Head of caudate nucleus (tissue), 42 donors: ENCODE measurements at places on chromosomes 4 and X.

GRCh38 chr4:176638992-176639391, 153.7 kb downstream of the VEGFC start:
- DNase-seq = no peak

DNA sequence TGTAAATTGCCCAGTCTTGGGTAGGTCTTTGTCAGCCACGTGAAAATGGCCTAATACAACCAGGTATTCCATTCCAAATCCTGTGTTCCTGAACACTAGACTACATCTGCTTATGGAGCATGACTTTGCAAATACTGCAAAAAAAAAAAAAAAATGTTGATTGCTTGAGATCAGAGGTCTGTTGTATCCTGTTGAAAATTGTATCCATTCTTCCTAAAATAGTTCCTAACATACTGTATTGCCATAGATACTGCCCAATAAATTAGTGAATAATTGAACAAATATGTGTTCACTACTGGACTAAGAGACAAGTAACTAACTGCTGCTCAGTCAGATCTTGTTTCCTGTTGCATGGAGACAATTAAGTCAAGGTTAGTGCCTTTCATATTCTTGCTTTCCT, 164.3 kb upstream of the PABPC4L start:
- DNase-seq = no peak

GRCh38 chr4:41532882-41533281, 5.1 kb upstream of the LIMCH1 start:
- no peak for DNase-seq

GRCh38 chr4:48296365-48296764, 26.7 kb upstream of the TEC start:
- no peak for DNase-seq

DNA sequence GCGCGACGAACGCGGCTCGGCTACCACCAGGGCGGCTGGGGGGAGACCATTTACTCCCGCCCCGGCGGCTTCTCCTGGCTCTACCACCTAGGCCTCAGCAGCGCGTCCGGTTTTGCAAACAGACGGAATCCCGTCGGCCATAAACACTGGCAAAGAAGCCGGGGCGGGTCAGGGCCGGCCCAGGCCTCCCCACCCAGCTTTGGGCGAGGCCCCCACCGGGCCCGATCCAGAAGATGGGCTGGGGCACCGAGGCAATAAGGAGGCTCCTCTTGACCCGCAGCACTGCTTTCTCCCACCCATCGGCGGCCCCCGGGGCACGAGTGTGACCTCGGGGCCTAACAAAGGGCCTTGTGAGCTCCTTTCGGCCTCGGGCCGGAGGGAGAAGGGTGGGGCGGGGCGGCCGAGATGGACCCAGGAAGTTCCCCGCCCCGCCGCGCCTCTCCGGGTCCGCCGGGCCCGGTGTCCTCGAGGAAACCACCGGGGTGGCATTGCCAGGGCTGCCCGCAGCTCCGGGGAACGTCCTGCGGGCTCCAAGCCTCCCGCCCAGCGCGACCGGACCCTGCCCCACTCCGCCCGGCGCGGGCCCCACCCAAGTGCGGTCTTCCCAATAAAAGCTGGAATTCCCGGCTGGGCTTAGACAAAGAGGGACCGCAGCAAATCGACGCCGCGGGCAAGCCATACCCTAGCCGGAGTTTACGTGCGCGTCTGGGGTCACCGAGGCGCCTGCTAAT, 5.9 kb downstream of the BCOR start:
- no peak for DNase-seq

DNA sequence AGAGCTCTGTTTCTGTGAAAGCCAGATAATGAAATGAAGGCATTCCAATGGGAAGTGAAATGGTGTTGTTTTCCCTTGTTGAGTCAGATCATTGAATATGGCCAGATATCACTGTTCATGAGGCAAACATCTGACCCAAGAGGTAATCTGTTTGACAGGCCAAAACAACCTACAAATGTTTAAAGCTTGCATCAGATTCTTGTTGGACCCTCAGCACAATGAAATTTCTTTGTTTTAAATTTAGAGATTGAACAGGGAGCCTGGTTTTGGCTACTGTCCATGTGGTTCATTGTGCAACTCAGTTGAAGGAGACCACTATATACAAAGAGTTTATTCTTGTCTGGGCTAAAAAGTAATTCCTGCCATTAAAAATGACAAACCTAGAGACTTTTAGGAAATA, 159.1 kb downstream of the AFF2 start:
- DNase-seq = no peak

DNA sequence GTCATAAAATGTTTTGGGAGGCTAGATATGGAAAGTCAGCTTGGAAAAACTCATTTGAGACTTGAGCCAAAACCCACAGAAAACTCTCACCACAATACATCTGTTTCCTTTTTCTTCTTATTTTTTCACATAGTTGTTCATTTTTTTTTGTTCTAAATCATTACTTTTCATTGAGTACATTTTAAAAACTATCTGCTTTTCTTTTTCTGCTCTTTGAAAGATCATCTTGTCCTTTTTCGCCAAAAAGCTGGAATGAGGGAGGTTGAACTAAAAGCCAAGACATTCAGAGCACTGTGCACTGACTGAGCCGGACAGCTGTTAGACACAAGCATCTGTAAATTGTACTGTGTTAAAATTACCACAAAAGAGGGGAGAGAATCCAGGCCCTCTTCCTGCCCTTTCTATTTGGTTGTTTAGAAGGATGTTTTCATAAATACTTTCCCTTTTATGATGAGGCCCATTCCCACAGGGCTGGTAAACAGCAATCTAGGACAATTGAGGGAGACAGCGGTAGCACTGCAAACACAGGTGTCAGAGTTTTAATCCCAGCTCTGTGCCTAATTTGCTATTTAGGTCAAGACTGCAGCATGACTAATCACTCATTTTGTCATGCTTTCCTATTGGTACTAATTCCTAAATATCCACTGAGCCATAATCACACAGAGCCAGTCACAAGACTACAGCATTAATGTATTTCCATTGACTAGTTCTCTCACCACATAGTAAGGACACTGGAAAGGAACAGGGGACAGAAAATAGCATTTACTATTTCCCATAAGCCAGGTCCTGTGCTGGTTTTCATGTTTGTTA, 7.3 kb upstream of the RNF150 start:
- DNase-seq = no peak

GRCh38 chr4:77818073-77818601, 1.0 kb downstream of the CNOT6L start:
- peak; percentile 78 for DNase-seq

- no peak for DNase-seq
Observed at GRCh38 chrX:40504801-40505605, 75.8 kb upstream of the ATP6AP2 start.

DNA sequence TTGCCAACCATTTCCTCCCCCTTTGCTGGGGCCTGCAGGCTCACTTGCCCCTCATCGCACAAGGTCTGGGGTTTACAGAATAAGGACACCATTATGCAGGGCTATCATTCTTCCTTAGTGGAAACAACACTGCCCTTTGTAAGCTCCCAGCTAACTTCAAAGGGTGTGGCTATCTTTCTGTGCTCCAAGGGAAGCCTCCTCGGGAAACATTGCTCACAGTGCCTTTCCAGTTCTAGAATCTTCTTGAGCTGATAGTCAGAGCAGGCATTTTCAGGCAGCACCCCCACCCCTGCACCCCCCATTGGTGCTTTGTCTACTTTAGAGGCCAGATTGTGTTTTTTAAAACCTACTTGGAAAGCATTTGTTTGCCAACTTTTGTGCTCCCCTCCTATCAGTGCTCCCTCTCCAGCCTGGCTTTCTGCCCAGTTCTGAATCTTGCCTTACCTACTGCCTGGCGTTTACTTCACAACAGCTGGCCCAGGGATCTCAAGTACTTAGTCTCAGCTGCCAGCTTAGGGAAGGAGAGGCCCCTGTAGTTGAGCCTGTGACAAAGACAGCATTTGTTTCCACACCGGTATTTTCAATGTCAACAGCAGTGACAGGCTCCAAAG, 53.5 kb downstream of the PLAC1 start:
- no peak for DNase-seq

GRCh38 chr4:85919200-85919887, 440.5 kb downstream of the MAPK10 start:
- no peak for DNase-seq

DNA sequence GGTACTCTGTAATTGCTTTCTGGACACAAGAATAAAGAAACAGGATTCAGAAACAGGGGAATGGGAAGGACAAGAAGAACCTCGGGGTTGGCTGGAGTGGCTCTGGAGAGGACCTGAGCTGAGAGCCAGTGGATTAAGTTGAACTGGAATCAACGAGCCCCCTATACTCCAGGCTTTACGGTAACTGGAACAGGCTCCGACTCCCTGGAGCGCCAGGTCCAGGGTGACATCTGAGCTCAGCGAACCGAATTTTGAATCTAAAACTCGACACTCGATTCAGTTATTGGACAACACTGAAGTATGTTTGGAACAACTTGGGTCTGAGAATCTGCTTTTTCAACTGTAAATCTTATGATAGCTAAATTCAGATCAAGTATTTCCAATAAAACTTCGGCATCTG, 23.9 kb downstream of the HMX1 start:
- DNase-seq = peak; percentile 5

GRCh38 chr4:144179152-144179739, 38.7 kb upstream of the GYPA start:
- no peak for DNase-seq

GRCh38 chr4:123435246-123436113, 38.9 kb downstream of the SPRY1 start:
- no peak for DNase-seq

DNA sequence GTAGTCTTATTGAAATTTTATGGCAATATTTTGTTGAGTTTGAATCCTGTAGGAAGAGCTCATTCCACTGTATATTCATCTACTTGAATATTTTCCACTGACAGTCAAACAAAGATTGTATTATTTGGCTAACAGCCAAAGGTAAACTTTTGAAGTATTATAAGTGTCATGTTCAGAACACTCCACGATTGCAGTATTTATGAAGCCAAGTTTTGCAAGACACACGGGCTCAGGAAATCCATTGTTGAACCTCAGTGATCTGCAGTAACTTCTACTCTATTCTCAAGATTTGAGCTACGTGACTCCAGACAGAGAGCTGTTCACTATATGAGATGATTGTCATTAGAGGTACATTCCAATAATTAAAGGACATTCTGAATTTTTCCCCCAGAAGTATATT, 302.7 kb upstream of the ADGRL3 start:
- DNase-seq = no peak

- no peak for DNase-seq
Observed at GRCh38 chr4:145639186-145639698, 20.1 kb downstream of the MMAA start.

GRCh38 chrX:44306356-44306755, 37.1 kb downstream of the EFHC2 start:
- no peak for DNase-seq

DNA sequence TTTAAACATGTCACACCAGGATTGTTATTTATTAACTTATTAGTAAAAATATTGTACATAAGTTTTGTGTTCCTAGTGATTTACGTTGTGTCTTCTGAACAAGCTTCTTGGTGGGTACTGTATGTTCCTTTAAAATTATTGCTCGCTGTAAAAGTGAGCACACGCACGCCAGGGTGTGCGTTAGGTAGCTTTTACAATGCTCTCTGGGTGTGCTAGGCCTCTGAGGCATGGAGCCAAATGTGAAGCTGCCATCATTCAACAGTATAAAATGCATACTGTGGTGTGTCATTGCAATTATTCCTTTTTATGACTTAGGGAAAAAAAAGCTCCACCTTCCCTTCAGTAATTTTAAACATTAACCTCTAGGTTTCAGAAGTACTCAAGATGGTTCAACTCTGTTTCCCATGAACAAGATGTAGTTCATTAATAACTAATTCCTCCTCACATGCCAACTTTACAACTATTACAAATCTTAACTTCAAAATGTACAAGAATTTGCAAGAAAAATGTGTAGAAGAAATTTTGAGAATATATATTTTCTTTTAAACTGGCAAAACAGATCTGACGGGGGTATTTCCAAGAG, 42.4 kb downstream of the ATOH1 start:
- DNase-seq = no peak
